ENCODE measurements at places on chromosomes 1 and 21. TPM values are rescaled to one million over a fixed set of nuclear protein-coding genes. Genes with fewer than 3 reads are reported as not detected.
A peak's percentile ranks its signal among the peaks of the same experiment; 100 is the strongest.

- DNase-seq, result no peak
Observed at GRCh38 chr1:180927348-180927747, 14.7 kb downstream of the KIAA1614 start.

DNA sequence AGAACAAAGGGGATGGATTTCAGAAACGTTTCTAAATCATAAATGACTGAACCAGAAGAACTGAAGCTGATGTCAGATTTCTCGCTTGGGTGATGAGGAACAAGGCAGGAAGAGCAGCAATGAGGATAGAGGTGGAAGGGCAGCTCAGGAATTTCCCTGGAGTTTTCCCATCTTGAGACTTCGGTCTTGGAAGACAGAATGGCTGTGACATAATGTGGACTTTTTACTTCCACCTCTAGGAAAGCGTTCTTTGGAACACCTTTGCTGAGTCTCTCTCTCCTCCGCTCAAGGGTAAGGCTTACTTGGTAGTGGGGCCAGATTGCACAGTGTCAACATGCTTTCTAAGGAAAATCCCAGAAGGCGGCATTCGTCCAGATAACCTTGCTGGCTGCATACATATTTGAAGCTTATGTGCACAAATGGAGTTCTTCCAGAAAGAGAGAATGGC is 36.6 kb downstream of the DEGS1 start:
- no peak for DNase-seq

DNA sequence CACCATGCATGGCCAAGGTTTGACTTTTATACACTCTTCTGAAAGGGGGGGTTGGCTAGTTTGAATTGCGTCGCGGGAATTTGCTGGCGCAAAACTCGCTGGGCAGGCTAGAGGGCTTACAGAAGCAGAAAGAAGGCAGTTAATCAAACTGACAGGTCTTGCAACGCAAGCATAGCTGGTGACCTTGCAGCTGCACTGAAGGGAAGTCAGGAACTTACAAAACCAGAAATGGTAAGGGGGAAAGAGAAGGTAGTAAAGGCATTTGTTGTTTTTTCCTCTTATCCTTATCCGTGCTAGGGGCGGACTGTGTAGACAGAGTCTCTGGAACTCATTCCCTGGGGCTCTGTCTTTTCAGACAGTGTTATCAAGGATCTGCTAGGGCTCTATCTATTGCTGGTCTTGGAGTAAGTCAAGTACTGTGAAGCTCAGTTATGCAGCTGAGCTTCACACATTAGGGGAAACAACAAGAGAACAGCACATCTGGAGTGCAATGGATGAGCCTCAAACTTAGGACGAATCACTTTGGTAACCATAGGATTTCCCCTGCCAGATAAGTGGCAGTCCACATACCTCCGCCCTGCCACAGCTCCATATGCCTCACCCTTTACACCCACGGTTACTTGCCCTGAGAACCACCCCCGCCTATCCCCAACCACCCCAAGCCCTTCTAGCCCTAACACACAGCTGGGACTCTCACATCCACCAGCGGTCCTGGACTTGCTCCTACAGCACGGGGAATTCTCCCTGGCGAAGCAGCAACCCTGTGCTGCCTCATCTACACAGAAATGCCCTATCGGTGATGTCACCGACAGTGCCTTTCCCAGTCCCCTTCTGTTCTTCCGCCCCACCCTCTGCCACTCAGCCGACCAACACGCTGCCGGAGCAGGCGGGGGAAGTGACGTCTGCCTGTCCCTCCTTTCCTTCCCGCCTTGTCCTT is 251.4 kb downstream of the FAM72C start:
- no peak for DNase-seq

DNA sequence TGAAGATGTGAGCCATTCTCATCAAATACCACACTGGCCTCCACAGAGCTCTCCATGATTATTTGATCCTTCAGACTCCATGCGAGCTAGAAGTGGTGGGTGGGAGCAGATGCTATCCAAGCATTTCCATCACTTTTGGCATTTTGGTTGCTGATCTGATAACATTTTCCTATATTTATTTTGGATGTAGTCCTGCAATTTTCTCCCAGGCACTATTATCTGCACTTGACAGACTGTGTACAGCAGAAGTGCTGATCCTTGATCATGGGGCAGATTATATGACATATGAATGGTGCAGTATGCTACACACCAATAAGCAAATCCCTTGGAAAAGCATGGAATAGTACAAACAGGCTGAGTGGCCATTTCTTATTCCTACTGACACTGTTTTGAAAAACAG is 167.6 kb upstream of the LRRC7 start:
- DNase-seq, result no peak

DNA sequence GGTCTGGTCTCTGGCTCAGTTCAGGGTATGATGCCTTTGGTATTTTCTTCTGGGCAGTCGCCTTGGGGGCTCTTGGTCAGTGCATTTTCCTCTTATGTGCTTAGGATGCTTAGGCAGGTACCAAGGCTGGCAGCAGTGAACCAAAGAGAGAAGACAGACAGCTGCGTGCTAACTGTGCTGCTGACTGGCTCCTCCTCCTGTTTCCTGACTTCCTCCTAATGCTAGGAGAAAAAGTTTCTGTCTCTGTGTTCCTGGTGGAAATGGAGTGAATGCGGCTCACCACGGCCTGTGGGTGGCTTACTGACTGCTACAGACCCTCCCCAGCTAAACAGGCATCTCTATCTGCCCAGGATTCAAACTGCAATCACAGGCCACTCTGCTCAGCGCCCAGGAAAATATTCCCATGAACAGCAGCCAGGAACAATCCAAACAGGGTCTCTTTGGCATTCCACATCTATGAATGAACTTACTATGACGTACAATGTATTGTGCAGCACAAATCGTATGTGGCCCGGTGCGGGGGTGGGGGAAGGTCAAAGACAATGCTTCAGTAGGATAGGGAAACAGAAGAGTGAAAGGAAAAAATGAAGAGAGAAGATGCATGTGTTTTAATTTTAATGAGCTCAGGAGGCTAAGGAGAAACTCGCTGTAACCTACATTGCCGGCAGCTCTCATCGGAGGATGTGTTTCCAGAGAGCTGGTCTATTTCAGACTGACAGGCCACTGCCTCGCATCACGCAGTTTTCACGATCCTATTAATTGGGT is 2.8 kb downstream of the ABCG1 start:
- no peak for DNase-seq

DNA sequence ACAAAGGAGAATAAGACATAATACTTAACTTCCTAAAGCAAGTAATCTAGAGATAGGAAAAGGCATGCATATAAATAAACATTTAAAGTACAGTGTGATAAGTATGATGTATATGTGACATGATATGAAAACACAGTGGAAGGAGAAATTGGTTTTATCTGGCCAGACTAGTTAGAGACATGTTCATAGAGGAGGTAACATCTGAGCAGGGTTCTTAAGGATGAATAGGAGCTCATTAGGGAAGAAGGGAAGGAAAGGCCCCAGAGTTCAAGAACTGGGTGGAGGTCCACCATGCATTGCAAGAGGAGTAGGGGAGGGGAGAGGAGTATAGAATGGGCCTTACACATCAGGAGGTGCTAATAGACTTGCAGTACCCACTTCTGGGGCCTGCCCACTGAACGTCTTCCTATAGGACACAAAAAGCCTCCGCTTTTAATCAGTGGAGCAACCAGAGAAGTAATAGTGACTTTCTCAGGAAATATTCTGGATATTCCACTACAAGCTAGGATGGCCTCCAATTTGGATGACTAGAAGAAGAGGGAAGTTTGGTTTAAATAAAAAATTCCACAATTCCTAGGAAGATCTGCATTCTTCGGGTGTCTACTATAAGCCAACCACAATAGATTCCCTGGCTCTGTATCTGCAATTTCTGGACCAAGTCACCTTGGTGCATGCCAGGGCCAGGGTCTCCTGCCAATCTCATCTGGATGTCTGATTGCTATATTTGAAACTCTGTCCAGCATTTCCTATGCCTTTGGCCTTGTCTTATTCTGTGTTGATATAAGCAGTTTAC is 41.9 kb downstream of the NGF start:
- DNase-seq, result no peak

- DNase-seq, result no peak
Observed at GRCh38 chr1:154440036-154440804, 35.1 kb downstream of the IL6R start.

DNA sequence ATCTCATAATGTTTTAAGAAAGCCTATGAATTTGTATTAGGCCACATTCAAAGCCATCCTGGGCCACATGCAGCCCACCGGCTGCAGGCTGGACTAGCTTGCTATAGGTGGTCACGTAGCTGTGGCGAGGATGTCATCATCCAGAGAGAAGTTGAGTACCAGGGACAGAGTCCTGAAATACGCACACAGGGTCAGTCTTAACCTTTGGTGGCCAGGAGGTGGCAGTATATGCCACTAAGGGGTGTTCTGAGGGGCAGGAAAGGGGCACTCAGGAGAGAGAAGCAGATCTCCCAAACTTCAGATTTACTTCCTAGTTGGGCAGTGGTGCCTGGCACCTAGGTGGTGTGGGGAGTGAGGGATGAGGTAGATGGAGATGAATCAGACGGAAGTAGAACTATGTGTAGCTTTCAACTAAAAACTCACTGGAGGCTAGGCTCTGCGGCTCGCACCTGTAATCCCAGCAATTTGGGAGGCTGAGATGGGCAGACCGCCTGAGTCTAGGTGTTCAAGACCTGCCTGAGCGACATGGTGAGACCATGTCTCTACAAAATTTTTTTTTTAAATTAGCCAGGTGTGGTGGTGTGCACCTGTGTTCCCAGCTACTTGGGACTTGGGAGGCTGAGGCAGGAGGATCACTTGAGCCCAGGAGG is 16.3 kb upstream of the CDK18 start:
- peak; percentile 18 for DNase-seq

DNA sequence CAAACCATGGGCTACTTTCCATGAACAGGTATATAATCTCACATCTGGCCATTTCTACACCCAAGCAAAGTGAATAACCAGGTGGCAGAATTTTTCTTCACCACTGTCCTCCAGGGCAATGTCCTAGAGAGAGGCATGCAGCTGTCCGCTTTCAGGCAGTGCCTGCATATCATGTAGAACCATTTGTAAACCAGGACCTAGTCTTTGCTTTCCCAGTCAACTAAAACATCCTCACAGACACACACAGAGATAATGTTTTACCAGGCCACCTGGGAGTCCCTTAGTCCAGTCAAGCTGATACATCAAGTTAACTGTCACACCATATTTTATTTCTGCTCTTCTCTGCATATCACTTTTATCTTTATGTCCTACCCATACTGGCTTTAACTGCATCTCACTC is 26.2 kb downstream of the TNFSF18 start:
- DNase-seq, result no peak

DNA sequence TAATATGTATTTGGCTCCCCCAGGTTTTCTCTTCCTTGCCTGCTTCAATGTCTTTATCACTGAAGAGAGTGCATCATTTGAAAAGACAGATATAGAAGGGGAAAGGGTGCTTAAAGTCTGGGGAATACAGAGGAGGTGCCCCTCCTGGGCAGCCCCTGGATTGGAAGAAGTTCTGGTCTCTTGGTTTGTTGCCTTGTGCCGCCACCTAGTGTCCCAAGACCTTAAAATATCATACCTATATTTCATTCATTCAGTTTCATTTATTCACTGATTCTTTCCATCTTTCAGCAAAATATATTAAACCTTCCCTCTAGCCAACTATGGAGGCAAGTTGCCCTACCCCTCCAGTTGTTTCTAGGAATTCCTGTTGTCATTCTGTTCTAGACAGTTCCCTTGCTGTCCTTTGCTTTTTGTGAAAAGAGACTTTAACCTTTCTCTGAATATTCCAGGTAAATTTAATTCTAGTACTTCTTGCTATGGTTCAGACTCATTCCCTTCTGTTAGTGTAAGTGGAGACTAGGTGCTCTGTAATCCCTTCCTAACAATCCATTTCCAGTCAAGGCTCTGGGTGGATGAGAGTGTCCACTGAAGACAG is 56.1 kb downstream of the MEF2D start:
- no peak for DNase-seq

GRCh38 chr1:14852291-14852690 is 253.8 kb downstream of the KAZN start:
- DNase-seq, result no peak

GRCh38 chr1:13829152-13829769 is 129.3 kb downstream of the PRDM2 start:
- no peak for DNase-seq

GRCh38 chr1:3459051-3459908 is 4.8 kb downstream of the ARHGEF16 start:
- no peak for DNase-seq

- DNase-seq, result no peak
Observed at GRCh38 chr1:9429342-9429711, 109.9 kb upstream of the SLC25A33 start.

DNA sequence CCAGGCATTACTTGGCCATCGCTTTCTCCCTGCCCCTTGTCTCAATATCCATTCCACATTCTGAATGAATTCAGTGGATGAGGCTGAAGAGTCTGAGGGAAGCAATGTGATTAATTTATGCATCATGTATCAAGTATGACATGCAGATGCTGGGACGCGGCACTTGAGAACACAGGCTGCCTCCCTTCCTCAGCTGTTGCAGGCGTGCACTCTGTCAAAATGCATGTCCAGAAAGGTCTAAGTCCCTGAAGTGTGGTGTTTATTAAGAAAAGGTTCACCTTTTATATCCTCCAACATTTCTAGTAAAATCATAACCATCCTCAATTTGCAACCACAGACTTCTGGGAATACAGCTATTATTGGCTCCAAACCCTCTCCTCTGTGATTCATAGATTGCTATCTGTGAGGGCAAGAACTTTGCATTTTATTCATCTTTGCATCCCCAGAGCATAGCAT is 22.6 kb upstream of the RAB3GAP2 start:
- DNase-seq, result no peak

DNA sequence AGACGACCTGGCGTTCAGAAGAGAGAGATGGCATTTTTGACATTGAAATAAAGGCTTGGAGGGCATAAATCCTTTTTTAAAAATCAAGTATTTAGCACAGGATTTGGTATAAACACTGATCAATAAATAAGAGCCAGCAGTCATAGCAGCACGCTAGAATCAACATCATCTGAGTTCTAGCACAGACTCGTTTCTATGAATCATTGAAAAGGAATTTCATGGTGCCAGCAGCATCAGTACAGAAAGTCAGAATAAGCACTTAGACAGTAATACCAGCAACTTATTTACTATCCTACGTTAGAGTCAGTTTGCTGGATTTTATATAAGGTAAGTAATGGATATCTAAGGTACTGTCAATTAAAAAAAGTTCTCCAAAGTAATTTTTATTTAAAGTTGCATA is 119.3 kb downstream of the HLCS start:
- no peak for DNase-seq

GRCh38 chr1:26182383-26182696 is 5.0 kb downstream of the CNKSR1 start:
- no peak for DNase-seq

DNA sequence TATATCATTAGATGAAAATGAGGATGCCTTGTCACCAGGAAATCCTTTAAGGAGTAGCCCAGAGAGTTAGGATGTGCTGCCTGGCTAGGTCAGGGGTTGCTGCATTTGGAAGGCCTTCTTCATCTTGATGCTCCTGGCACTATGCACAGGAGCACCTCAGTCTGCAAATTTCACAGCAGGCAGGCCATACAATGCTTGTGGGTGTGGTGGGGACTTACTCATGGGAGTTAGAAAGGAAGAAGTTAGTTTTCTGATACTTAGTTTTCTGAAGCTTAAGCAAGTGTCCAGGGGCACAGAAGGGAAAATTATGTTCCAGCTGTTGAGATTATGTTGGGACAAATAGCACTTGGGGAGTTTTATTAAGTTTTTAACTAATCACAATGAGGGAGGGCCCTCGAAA is 11.4 kb downstream of the HLX start:
- DNase-seq, result no peak

AMY2B gene
- total RNA-seq, result 1.4 TPM

ST6GALNAC5 gene
- not detected for total RNA-seq

BNIPL gene
- total RNA-seq, result 0.28 TPM

CSF3R gene
- total RNA-seq, result not detected

EDARADD gene
- total RNA-seq, result 8.2 TPM
